ENCODE measurements at places on chromosomes 4 and X.

- no peak for DNase-seq
Measured at GRCh38 chr4:180538384-180539057, 1704.7 kb upstream of the TENM3 start.

DNA sequence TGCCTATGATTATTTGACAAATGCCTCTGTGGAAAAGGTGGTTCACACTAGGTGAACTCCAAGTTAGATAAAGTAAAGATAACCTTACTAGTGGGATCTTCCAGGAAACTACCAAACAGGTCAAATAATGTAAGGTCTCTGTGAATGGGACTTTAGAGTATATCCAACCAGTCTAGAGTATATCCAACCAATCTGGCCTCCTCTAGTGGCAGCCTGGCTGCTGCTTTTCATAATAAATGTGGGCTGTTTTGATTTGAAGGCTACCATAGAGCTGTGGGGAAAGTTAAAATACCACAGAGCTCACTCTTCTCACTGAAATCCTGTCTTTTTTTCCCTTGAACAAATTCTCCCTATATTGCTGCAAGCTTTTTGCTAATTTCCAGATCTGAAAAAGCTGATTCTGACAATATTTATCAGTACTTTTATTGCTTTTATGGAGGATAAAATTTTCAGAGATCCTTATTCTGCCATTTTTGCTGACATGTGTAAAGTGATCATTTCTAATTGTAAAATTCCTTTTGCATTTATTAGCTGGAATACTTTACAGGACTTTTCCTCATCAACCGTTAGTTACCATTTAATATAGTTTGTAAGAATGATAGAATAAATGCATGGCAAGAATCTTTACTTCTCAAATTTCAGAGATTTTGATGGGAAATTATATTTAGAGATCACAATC, 111.3 kb downstream of the TET2 start:
- no peak for DNase-seq

DNA sequence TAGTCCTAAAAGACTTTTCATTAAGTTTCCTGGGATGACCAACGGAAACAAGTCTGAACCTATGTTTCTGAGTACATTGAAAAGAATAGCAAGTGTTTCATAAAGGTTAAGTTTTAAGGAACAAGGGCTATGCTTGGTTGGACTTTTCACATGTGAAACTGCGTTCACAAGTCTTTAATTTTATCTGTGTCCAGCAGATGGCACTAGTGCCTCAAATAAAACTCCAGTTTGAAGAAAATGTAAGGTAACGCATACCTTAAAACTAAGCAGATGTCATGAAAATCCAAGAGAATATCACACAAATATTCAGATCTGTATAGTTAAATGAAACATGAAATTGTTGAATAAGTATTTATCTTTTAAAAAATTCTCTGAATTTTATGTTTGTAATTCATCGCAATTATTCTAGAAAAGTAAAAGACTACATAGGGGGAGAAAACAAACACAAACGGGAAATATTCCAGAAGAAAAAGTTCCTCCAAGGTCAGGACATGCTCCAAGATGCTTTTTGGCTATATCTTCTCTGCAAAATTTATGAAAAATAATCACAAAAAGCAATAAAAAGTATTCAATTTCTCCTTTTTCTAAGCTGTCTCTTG, 89.6 kb upstream of the MAD2L1 start:
- DNase-seq = peak; percentile 39

DNA sequence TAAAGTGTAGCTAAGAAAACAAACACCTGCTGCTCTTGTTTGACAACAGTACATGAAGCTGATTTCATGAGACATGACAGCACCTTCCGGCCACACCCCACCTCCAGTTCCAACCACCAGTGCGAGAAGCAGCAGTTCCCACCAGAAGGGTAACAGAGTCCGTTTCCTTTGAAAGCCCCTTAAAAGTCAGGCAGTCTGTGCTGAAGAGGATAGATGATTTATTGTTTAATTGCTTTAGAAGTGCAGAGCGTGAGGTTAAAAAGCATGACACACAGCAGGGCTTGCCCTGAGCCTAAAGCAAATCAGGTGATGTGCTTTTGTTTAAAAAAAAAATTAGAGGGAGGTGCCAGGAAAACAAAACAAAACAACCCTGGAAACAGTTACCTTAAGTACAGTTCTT, 82.6 kb downstream of the HADH start:
- peak; percentile 76 for DNase-seq

GRCh38 chrX:22627576-22627975, 354.9 kb downstream of the CBLL2 start:
- no peak for DNase-seq

DNA sequence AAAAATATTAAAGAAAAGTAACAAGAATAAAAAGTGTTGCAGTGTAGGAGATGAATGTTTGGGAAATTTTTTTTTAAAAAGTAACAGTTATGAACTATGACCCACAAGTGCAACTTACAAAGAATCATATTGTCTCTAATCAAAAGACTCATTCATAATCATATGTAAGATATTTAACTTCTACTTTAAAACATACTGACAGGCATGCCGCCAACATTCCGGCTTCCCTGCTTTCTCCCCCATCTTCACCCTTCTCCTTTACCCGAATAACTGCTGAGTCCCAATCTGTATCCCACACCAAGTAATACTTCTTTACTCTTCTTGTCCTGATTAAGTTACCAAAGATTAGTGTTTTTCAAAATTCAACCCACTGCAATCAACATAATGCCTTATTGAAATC, 598.8 kb upstream of the FRG1 start:
- DNase-seq = no peak

GRCh38 chrX:100277231-100277630, 132.8 kb downstream of the PCDH19 start:
- no peak for DNase-seq

GRCh38 chrX:153565996-153566580, 32.9 kb downstream of the CCNQ start:
- no peak for DNase-seq

DNA sequence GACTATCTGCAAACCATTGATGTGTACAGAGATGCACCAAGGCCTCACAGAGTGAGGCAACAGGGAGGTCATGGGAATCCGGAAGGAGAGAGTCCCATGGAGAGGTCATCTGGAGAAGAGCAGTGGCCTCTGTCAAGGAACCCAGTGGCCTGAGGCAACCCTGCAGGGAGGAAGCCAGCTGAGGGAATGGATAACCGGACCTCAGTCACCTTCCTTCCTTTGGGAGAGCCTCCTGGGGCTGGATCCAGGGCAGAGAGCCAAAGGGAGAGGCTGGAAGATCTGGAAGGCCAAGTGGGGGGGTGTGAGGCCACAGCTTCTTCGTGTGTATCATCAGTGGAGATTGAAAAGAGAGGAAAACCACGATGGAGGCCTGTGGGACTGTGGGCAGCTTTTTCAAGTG, 24.3 kb upstream of the CD38 start:
- no peak for DNase-seq

DNA sequence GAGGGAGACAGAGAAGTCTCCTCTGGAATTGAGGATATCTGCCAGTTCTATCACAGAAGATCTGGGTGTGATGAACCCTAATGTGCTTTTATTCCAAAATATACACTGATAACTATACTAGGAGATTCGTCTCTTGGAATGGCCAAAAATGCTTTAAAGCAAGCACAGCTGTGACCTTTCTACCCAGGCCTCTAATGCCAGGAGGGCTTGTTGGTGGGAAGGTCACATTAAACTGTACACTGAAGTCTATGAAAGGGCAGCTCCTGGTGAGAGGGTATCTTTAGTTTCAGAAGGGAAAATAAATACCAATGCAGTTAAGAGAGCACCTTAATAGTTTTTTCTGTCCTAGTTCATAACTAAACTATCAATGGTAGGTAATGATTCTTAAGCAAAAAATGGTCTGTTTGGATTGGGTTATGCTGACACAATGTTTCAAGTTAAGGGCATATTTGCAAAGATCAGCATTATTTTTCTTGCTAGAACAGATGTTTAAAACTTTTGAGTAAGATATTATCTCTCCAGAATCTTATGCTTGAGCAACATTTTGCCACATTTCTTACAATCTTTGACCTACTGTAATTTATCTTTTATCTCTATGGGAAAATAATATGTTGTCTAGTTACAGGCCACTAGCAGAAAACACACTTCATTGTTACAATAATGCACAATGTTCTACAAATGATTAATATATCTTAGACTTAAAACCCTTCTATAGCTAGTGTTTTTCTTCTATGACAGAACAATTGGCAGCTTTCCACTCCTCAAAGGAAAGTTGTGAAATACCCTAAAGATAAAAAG, 59.6 kb downstream of the SEC24D start:
- no peak for DNase-seq

GRCh38 chrX:134654398-134655012, 3.8 kb downstream of the PLAC1 start:
- DNase-seq = no peak

- no peak for DNase-seq
Measured at GRCh38 chr4:6258741-6259140, 10.9 kb upstream of the WFS1 start.

DNA sequence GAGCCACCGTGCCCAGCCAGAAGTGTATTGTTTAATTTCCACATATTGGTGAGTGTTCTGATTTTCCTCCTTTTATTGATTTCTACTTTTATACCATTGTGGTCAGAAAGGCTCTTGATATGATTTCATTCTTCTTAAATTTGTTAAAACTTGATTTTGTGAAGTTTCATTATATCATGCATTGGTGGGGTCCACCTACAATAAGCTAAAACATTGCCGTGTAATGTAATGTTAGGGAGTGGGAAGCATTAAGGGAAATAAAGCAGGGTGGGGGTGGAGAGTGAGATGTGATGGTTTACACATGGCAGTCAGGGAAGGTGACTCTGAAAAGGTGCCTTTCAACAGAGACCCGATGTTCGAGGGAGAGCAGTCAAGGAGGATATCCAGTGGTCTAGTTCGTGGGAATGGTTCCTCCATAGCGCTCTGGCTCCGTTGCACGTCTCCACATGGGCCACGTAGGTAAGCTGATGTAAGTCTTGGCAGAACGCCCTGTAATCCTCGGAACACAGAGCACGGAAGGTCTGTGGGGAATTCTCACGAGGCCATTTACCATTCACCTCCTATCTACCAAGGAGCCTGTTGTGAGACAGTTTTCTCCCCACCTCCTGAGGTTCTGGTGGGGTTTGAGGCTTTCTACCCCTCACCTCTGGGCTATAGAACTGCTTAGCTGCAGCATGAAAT, 7.7 kb upstream of the WDR13 start:
- no peak for DNase-seq

- no peak for DNase-seq
Measured at GRCh38 chr4:182465114-182465513, 221.9 kb downstream of the TENM3 start.

GRCh38 chr4:23775694-23776093, 114.2 kb downstream of the PPARGC1A start:
- peak; percentile 3 for DNase-seq

- DNase-seq = no peak
Measured at GRCh38 chr4:3485011-3485791, 22.1 kb downstream of the DOK7 start.

DNA sequence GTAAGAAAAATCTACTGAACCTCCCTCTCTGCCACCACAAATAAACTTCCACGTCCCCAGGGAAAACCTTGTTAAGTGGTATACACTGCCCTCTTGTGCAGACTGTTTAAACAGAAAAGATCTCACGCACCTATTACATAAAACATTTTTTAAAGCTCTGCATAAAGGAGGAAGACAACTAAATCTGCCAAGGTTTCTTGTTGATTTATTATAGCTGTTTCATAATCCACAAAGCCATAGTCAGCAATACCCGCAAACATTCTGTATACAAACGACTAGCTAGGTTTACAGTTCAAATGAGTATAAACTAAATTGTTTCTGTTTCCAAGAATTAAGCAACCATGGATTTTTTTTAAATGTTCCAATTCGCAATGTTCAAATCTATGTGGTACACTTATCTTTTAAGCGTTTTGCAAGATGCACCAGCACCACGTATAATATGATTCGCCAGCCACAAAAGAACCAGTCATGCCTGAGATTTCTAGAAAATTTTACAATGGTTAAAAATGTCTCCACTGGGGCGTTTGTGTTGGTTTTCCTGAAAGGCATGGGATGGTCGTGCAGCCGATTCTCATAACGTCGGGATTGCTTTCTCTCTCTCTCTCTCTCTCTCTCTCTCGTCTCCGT, 164.6 kb downstream of the PRKX start:
- DNase-seq = no peak

All from NCI-H1105 treated with DMSO at 0.1 percent for 48 hours (cell line).